ENCODE measurements at places on chromosomes 1 and 21.
A peak's percentile ranks its signal among the peaks of the same experiment; 100 is the strongest.

GRCh38 chr1:212256369-212256768, 28.8 kb upstream of the PPP2R5A start:
- H3K27ac ChIP-seq = peak overlapping the region; percentile 88
- H3K27me3 ChIP-seq = no peaks in the 10 kb centered on the region
- no peaks in the 10 kb centered on the region for H3K36me3 ChIP-seq
- H3K4me3 ChIP-seq = no peak overlapping the region
- peak; percentile 73 for DNase-seq

DNA sequence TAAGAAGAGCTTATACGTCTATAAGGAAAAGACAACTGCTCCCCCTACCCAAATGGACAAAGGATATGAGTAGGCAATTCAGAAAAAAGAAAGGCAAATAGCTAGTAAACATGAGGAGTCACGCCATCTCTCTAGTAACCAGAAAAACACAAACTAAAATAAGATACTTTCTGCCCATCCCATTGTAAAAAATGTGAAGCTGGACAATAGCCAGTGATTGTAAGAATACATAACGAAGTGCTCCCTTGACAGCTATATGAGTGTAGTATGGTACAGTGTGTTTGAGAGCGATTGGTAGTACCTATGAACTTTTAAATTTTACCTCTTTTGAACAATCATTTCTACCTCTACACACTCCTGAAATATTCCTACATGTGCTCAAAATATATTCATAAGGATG, 7.5 kb upstream of the GJA8 start:
- no peaks in the 10 kb centered on the region for H3K4me1 ChIP-seq
- H3K4me3 ChIP-seq = no peak overlapping the region
- DNase-seq = no peak
- no peaks in the 10 kb centered on the region for H3K27me3 ChIP-seq
- H3K27ac ChIP-seq = no peak overlapping the region
- H3K36me3 ChIP-seq = no peaks in the 10 kb centered on the region

DNA sequence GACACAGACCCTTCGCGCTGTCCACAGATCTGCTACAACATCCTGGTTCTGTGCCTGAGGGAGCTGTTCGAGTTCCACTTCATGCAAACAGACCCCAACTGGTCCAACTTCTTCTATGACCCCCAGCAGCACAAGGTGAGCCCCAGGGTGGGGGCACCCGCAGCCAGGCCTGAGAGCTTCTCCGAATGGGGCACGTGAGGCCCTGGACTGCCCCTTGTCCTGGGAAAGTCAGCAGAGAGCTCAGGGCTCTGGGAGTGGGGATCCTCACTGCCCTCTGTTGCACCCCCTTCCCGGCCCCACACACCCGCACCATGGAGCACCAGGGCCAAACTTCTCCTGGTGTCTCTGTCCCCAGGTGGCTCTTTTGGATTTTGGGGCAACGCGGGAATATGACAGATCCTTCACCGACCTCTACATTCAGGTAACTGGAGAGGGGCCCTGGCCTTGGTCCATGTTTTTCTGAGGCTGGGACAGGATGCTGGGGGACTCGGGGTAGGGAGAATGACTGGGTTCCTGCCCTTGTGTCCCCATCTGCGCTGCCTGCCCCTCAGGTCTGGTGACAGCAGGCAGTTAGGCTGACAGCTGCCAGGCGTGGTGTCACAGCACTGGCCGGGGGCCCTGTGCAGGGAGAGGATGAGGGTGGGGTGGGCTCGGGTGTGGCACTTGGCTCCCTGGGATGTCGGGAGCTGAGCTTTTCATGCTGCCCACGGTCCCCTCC, 44.6 kb downstream of the COQ8A start:
- H3K27me3 ChIP-seq = no peaks in the 10 kb centered on the region
- H3K4me3 ChIP-seq = no peak overlapping the region
- no peak for DNase-seq
- peaks cover 68% of the 10 kb centered on the region for H3K36me3 ChIP-seq
- no peak overlapping the region for H3K27ac ChIP-seq

GRCh38 chr1:110412576-110412975, 5.1 kb upstream of the LAMTOR5 start:
- H3K27ac ChIP-seq = no peak overlapping the region
- H3K36me3 ChIP-seq = no peaks in the 10 kb centered on the region
- DNase-seq = peak; percentile 77
- H3K4me3 ChIP-seq = no peak overlapping the region

DNA sequence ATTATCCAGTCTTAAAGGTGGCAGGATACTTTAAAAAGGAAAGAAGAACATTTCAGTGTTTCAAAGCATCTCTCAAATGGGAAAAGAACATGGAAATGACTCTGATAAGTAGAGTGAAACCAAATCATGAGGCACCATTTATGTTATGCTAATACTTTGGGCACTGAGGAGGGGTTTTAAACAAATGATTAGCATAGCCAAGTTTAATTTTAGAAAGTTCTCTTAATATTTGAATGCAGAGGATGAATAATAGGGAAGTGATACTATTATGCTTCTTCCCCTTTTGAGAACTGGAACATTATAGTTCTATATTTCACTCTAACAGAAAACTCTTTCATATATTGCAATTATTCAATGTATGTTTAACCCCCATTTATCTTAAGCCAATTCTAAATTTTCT, 1181.9 kb upstream of the PRMT6 start:
- H3K4me1 ChIP-seq = no peaks in the 10 kb centered on the region
- no peaks in the 10 kb centered on the region for H3K36me3 ChIP-seq
- H3K4me3 ChIP-seq = no peak overlapping the region
- H3K27me3 ChIP-seq = no peaks in the 10 kb centered on the region
- DNase-seq = no peak
- no peak overlapping the region for H3K27ac ChIP-seq

DNA sequence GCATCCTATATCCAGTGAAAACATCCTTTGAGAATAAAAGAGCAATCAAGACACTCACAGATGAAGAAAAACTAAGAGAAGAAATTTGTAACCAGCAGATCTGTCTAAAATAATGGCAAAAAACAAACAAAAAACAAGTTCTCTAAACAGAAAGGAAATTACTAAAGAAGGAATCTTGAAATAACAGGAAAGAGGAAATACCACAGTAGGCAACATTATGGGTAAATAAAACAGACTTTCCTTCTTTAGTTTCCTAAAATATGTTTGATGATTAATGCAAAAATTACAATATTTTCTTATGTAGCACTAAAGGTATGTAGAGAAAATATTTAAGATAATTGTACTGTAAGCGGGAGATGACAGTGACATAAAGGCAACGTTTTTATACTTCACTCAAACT, 23.5 kb downstream of the SLC19A1 start:
- no peaks in the 10 kb centered on the region for H3K27me3 ChIP-seq
- no peak overlapping the region for H3K4me3 ChIP-seq
- DNase-seq = peak; percentile 32
- H3K27ac ChIP-seq = peak overlapping the region; percentile 86
- peaks cover 24% of the 10 kb centered on the region for H3K4me1 ChIP-seq

DNA sequence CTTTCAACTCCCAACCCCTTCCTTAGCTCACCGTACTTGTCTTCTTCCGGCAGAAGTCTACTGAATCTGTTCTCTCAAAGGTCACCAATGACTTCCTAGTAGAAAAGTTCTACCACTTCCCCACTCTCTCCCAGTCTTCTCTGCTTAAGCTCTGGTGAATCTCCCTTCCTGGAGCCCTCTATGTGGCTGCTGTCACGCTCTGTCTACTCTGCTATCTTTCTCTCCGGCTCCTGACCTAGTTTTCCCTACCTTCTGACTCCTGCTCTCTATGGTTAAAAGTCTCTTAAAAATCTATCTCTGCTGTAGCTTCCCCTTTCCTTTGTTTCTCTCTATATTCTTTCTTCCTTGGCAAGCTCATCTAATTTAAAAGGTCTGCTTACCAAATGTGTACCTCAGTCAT, 350.1 kb upstream of the GREM2 start:
- no peak overlapping the region for H3K4me3 ChIP-seq
- H3K4me1 ChIP-seq = no peaks in the 10 kb centered on the region
- no peaks in the 10 kb centered on the region for H3K27me3 ChIP-seq
- H3K27ac ChIP-seq = no peak overlapping the region
- no peaks in the 10 kb centered on the region for H3K36me3 ChIP-seq

DNA sequence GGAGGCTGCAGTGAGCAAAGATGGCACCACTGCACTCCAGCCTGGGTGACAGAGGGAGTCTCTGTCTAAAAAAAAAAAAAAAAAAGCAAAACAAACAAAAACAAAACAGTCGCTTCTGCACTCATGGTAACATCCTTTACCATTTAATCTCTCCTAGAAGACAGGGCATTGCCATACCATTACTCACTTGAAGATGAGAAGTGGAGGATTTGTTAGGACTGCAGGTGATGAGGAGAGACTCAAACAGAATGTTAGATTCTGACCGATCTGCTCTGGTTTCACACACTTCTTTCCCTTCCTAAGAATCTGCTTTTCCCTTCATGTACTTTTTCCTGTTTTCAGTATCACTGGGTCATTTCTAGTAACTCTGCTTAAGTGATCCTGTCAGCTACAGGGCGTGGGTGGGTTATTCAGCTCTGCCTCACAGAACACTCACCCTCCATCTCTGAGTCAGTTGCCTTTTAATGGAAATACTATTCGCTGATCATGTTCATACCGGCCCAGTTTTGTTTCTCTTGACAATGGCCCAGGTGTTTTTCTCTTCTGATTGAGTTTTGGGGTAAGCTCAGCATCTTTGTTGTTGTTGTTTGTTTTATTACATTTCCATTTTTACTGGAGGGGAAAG, 148.0 kb upstream of the ERG start:
- no peak overlapping the region for H3K27ac ChIP-seq
- H3K36me3 ChIP-seq = no peaks in the 10 kb centered on the region
- no peak for DNase-seq
- H3K4me1 ChIP-seq = no peaks in the 10 kb centered on the region
- H3K4me3 ChIP-seq = no peak overlapping the region
- H3K27me3 ChIP-seq = no peaks in the 10 kb centered on the region

GRCh38 chr1:67536957-67537666, 106.9 kb upstream of the SERBP1 start:
- H3K4me3 ChIP-seq = no peak overlapping the region
- no peak overlapping the region for H3K27ac ChIP-seq
- H3K36me3 ChIP-seq = no peaks in the 10 kb centered on the region

- H3K27me3 ChIP-seq = no peaks in the 10 kb centered on the region
- no peak overlapping the region for H3K27ac ChIP-seq
- peaks cover 52% of the 10 kb centered on the region for H3K4me1 ChIP-seq
- no peak for DNase-seq
- no peak overlapping the region for H3K4me3 ChIP-seq
These were observed 76.6 kb downstream of the RGL1 start for GRCh38 chr1:183881387-183882131.

- no peaks in the 10 kb centered on the region for H3K27me3 ChIP-seq
- H3K36me3 ChIP-seq = no peaks in the 10 kb centered on the region
- no peaks in the 10 kb centered on the region for H3K4me1 ChIP-seq
- no peak overlapping the region for H3K27ac ChIP-seq
These were observed 120.7 kb upstream of the TMPRSS15 start for GRCh38 chr21:18524097-18524880.

- no peaks in the 10 kb centered on the region for H3K27me3 ChIP-seq
- no peak overlapping the region for H3K4me3 ChIP-seq
- H3K36me3 ChIP-seq = no peaks in the 10 kb centered on the region
These were observed 21.1 kb downstream of the HUNK start for GRCh38 chr21:31893851-31894415.

DNA sequence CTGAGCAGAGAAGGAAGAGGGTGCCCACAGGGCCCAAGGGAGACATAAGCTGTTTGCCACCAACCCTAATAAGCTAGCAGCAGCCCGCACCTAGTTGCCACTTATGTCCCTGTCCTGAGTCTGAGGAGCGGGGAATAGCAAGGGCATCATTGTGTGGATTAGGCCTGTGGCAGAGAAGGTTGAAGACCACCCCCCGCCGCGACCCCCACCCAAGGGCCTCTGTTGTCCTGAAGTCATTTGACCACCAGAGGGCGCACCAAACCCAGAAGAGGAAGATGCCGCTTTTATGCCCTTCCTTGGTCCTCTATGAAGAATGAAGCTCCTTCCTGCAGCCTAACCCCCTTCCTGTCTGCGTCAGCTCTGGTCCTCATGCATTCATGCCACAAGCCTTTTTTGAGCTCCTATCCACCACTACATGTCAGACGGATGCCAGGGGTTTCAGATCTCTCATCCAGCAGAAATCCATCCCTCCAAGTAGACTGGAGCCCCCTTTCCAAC, 16.6 kb downstream of the RHBG start:
- peak; percentile 73 for DNase-seq
- no peak overlapping the region for H3K4me3 ChIP-seq
- peaks cover 17% of the 10 kb centered on the region for H3K4me1 ChIP-seq

- H3K4me1 ChIP-seq = no peaks in the 10 kb centered on the region
- H3K27ac ChIP-seq = no peak overlapping the region
- no peak for DNase-seq
These were observed 10.5 kb downstream of the S100A7A start for GRCh38 chr1:153426809-153427208.

GRCh38 chr1:221794935-221795334, 53.0 kb upstream of the DUSP10 start:
- no peak for DNase-seq
- no peaks in the 10 kb centered on the region for H3K27me3 ChIP-seq
- H3K27ac ChIP-seq = no peak overlapping the region
- H3K36me3 ChIP-seq = no peaks in the 10 kb centered on the region

DNA sequence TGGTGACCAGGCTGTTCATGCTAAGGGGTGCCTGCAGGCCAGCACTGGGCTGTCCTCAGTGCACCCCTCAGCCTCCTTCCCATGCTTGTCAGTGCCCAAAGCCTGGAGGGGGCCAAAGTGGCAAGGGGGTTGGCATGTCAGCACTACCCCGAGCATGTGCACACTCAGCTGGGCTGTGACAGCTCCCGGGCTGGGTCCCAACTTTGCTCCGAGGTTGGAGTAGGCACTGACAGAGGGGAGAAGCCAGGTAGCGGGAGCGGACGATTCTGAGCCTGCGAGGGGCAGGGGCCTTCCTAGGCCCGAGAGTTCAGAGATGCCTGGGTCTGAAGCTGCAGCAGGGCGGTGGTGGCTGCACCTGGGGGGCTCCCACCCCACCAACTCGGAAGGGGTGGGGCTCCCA, 119.0 kb downstream of the MAST2 start:
- H3K4me3 ChIP-seq = no peak overlapping the region
- H3K4me1 ChIP-seq = no peaks in the 10 kb centered on the region
- no peak overlapping the region for H3K27ac ChIP-seq
- no peaks in the 10 kb centered on the region for H3K36me3 ChIP-seq
- DNase-seq = no peak

DNA sequence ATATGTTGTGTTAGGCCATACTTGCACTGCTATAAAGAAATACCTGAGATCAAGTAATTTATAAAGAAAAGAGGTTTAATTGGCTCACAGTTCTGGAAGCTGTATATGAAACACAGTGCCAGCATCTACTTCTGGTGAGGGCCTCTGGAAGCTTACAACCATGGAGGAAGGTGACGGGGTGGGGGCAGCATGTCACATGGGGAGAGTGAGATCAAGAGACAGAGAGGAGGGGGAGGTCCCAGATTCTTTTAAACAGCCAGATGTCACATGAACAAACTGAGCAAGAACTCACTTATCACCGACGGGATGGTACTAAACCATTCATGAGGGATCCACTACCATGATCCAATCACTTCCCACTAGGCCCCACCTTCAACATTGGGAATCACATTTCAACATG, 42.6 kb downstream of the TESK2 start:
- H3K36me3 ChIP-seq = no peaks in the 10 kb centered on the region
- no peaks in the 10 kb centered on the region for H3K27me3 ChIP-seq
- H3K4me3 ChIP-seq = no peak overlapping the region

All from CD14-positive monocyte (primary cell).